ENCODE measurements at places on chromosomes 1 and 21.

DNA sequence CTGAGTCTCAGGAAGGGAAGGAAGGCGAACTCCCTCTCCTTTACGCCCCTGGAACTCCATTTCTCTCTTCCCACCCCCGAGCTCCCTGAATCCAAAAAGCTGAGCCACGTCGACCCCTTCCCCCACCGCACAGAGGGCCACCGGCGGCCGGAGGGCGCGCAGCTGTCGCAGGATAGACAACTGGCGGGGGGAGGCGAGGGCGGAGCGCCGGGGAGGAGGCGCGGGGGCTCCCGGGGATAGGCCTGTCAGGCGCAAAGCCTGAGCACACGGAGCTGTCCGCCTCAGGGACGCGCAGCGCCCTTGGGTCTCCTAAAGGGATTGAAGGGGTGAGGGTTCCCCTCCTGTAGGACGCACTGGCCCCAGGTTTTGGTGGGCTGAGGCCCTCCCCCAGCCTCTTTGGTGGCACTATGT is 752 bp upstream of the ACTA1 start:
- DNase-seq = peak; percentile 46

DNA sequence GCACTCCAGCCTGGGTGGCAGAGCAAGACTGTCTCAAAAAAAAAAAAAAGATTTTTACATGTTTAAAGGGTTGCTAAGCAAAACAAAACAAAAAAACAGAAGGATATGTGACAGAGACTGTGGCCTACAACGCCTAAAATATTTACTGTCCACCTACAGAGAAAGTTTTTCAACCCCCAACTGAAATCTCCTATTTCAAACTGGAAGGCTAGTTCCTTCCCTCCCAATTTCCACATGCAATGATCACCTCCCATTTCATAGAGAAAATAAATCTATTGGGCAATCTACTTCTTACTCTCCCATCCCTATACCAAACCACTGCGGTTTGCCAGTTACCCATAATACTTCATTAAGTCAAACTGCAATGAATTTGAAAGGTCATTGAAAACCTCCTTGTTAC is 74.2 kb downstream of the ST3GAL3 start:
- DNase-seq = no peak

- no peak for DNase-seq
Measured at GRCh38 chr1:154014154-154014907, 23.8 kb downstream of the RPS27 start.

- DNase-seq = no peak
Measured at GRCh38 chr1:178548108-178548507, 35.2 kb downstream of the TEX35 start.

DNA sequence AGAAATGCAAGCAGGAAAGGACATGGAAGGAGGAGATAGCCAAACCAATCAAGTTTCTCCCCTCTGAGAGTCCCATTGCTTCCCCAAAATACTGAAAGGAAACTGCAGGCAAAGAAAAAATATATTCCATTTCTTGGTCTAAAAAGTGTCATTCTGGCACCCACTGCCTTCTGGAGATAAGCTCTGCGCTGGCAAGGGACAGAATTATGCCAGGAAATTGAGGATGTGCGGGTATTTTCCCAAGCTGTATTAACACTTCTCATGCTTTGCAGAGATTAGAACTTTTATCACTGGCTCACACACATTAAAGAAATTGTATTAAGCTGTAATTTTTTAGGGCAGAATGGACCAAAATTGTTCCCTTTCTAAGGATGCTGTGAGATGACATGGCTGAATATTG is 381.2 kb upstream of the DUSP10 start:
- DNase-seq = no peak

DNA sequence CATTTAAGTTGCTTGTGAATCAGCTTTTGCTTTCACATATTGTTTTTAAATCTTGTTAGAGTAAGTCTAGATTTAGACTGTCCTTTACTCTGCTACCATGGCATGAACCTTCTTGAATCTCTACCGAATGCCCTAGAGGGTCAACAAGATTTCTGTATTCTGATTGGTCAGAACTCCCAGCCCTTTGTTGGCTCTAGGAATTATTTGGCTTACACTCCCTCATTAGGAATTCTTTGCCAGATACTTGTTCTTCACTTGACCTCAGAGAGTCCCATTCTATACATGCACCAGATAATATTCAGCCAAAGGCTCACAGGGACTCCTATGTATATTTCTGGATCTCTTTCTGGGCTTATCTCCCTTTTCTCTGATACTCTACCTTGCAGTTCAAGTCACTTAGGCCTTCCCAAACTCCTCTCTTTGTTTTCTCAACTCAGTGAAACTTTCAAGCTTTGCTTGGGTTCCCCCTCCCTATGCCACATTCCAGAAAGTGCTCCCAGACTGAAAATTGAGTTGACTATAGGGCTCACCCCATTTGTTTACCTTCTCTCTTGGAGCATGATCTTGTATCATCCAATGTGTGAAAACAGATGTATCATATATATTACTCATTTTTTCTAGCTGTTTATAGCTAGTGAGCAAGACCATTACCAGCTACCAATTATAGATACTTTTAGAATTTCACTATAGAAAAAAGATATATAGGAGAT is 405.0 kb downstream of the PLPP3 start:
- DNase-seq = no peak

DNA sequence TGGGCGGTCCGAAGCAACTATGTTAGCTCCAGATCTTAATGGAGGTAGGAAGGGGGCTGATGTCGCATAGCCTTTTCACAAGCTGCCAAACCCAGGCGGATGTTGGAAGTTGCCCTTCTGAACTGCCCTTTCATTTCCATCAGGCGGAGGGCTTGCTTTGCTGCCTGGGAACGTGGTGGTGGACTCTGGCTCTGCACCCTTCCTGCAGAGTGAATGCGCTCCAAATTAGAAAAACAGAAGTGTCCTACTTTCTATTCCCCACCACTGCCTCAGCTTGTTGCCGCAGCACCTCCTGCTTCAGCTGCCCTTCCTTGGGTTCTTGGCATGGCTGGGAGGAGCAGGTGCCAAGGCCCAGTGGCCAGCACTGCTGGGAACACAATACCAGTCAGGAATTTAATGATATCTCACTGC is 60.6 kb downstream of the AK4 start:
- no peak for DNase-seq

- no peak for DNase-seq
Measured at GRCh38 chr1:164625004-164625617, 66.1 kb downstream of the PBX1 start.

DNA sequence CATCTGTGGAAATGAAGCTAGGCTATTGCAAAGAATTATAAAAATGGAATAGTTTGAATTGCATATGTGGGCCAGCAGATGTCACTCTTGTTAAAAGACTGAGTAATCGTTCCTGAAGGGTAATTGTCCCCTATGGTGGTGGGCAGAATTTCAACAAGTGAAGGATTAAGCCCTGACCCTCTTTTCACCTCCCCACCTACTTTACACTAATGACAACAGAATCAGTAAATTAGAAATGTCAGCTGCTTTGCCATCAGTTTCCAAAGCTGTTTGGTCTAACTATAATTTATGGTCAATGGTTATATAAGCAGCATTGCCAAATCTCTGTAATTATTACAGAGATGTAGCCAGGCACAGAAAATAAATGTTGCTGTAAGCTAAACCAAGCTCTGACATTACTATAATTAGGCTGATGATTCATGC is 898.6 kb downstream of the AMY1C start:
- peak; percentile 81 for DNase-seq

DNA sequence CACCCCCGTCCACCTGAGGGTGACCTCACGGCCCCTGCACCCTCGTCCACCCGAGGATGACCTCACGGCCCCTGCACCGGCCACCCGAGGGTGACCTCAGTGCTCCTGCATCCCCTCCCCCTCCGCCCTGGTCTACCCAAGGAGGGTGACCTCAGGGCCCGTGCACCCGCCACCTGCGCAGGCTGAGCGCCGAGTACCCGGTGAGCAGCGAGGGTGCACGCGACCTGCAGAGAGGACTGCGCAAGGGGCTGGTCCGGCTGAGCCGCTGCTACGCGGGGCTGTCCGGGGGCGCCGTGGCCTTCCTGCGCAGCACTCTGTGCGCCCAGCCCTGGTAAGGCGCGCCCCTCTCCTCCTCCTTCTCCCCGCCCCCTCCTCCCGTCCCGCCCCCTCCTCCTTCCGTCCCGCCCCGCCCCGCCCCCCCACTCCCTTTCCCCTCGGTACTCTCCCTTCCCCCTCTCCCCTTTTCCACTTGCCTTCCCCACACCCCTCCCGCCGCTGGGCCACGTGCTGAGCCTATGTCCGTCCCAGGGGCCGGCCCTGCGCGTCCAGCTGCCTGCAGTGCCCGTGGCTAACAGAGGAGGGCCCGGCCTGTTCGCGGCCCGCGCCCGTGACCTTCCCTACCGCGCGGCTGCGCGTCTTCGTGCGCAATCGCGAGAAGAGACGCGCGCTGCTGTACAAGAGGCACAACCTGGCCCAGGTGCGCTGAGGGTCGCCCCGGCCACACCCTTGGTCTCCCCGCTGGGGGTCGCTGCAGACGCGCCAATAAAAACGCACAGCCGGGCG is 28.4 kb downstream of the TRIM11 start:
- DNase-seq = peak; percentile 91

DNA sequence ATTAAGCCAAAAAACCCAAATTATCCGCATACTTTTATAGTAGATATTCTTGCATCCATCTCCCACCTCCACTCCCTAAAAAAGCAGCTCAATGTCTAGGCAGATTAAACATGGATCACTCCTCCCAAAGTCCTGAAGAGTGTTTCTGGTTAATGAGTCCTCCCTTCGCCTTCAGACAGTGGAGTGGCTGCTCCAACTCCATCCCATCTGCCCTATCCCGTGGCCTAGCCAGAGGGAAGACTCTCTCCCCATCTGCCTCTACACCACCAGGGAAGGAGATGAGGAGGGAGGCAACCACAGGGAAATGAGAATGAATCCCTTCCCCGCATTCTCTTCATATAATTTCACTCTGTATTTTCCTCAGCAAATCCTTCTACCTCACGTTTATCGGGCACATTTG is 103.8 kb downstream of the SLC45A1 start:
- peak; percentile 54 for DNase-seq

DNA sequence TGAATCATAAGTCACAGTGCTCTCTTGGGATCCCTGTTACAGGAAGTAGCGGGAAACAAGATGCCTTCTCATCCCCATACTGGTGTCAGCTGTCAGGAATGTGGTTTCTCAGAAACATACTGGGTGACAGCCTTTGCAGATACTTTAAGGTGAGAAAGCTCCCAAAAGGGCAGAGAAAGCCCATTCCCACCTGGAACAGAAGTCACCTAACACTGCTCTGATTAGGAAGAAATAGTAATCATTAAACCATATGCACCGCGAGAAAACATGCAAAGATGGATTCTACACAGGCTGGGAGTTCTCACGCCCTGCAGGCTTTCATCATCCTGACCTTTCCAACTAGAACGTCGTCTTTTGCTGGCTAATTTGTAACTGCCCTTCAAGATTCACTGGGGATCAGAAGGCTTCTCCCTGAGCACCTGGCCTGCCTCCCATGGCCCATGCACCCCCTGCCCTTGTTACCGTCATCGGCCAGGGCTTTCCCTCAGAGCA is 46.2 kb upstream of the SLC44A3 start:
- DNase-seq = no peak

GRCh38 chr1:16048573-16049189 is 5.1 kb downstream of the CLCNKB start:
- peak; percentile 92 for DNase-seq

- no peak for DNase-seq
Measured at GRCh38 chr1:112702067-112702395, 4.9 kb downstream of the RHOC start.

DNA sequence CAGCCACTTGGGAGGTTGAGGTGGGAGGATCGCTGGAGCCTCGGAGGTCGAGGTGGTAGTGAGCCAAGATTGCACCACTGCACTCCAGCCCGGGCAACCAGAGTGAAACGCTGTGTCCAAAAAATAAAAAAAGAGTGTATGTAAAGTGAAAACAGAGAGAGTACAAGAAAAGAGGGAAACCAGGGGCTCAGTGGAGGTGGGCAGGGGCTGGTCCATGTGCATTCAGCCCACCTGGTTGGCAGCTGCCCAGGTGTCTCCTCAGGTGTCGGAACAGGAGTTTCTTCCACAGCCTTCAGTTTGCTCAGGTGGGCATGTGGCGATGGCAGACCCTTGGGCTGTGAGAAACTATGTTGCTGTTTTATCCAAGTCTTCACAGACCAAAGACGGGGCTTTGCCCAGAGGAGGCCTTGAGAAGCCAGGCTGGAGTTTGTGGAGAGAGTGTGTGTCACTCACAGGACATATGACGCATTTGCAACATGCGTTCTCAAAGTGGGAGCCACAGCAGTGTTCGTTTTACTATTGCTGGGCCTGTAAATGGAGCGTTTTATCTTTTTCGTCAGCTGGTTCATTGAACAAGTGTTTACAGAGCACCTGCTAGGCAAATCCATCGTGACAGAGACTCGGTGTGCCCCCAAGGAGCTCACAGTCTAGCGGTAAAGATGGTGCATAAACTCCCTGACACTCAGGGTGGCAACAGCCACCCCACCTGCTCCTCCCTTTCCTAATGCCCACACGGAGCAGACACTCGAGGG is 22.4 kb upstream of the SAMD11 start:
- DNase-seq = no peak

GRCh38 chr1:200150721-200151120 is 123.2 kb downstream of the NR5A2 start:
- peak; percentile 38 for DNase-seq

GRCh38 chr1:69568421-69569174 is 876 bp downstream of the LRRC7 start:
- DNase-seq = no peak

GRCh38 chr1:48547561-48548220 is 75.7 kb upstream of the SPATA6 start:
- DNase-seq = peak; percentile 10

DNA sequence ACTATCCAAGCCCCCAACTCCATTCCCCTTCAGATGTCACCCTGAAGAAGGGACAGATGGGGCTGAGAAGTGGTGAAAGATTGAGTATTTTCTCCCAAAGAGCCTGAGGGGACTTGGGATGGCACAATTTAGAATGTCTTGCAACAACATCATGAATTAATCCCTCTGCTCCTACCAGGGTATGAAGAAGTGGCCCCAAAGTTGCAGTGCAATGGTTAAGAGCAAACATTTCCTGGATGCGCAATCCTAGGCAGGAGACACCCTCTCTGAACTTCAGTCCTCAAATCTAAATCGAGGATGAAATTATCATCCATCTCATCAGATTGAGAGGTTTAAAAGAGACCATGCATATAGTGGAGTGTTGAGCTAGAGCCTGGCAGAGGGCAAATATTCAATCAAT is 28.6 kb upstream of the CITED4 start:
- no peak for DNase-seq

GRCh38 chr21:25421321-25422028 is 185.8 kb downstream of the MRPL39 start:
- DNase-seq = no peak

DNA sequence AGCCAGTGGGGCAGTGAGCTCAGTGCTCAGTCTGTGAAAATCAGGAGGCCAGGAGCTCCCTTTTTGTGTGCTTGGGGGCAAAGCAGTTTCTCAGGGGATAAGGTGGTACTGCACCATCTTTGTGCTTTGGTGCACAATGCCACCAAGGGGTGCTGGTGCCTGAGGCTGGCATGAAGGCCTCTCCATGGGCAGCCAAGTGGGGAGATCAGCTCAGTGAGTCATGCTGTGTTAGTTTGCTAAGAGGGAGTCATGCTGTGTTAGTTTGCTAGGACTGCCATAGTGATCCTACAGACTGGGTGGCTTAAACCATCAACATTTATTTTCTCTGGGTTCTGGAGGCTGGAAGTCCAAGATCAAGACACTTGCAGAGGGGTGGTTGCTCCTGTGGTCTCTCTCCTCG is 428.1 kb downstream of the PRDM2 start:
- no peak for DNase-seq

- no peak for DNase-seq
Measured at GRCh38 chr1:160188341-160188740, 2.0 kb upstream of the CASQ1 start.

- DNase-seq = peak; percentile 54
Measured at GRCh38 chr1:236507022-236507700, 16.6 kb upstream of the LGALS8 start.

Data from eye (tissue), 1 donor.